ENCODE measurements at places on chromosomes 11 and 22.
A peak's percentile ranks its signal among the peaks of the same experiment; 100 is the strongest.

GRCh38 chr11:59615120-59615636 lies 396 bp downstream of the OSBP start:
- peak; percentile 25 for DNase-seq

GRCh38 chr11:77080643-77081210 lies 14.0 kb downstream of the CAPN5 start:
- DNase-seq = no peak

DNA sequence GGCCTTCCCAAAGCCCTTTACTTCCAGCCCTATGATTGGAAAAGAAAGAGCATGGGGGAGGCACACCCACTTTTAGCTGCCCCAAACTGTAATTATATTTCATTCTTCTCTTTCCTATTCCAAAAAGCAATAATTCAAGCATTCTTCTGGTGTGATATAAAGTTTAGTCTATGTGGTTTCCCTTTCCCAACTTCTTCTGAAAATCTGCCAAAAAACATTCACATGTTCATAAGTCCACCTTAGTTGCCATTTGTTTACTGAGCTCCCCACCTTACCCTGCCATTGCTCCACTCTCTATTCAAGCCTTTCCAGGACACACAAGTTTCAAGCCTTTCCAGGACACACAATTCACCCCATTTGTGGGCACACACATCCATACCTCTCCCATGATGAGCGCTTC lies 111.6 kb upstream of the BMAL1 start:
- no peak for DNase-seq

GRCh38 chr11:118002010-118002540 lies 15.9 kb downstream of the IL10RA start:
- DNase-seq = no peak

DNA sequence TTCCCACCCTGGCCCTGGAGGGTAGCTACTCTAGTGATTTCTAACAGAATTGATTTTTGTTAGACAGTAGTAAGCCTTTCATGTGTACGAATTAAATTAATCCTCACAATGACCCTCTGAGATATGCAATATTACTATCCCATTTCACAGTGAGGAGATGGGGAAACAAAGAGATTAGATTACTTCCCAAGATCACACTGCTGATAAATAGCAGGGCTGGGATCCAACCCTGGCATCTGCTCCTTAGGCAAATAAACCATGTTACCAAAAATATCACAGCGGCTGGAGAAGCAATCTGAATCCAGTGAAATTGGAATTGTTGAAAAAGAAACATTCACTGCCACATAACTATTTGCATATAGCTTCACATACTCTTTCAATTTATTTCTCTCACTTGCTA lies 12.8 kb upstream of the CAVIN3 start:
- no peak for DNase-seq

All from kidney glomerular epithelial cell (primary cell).